ENCODE measurements at places on chromosomes 5 and 9.

GRCh38 chr5:144581044-144581443 is 410.4 kb downstream of the KCTD16 start:
- DNase-seq, result no peak

- no peak for DNase-seq
Measured at GRCh38 chr5:116410336-116410890, 164.2 kb downstream of the SEMA6A start.

DNA sequence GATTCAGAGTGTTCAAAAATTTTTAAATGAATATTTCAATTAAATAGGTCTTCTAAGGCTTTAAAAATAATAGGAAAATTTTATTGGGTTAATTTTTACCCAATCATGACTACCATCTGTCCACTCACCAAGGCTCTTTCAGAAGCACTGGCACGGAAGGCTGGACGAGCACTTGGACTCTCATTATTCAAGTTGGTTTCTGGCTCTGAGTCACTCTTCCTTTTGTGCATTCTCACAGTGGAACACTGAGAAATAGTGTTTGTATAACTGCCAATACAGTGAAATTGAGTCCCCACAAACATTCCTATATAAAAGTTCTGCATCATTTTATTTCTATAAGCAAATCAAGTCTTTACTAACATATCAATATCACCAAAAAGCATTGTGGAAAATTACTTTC is 1149.0 kb downstream of the EFNA5 start:
- DNase-seq, result no peak

DNA sequence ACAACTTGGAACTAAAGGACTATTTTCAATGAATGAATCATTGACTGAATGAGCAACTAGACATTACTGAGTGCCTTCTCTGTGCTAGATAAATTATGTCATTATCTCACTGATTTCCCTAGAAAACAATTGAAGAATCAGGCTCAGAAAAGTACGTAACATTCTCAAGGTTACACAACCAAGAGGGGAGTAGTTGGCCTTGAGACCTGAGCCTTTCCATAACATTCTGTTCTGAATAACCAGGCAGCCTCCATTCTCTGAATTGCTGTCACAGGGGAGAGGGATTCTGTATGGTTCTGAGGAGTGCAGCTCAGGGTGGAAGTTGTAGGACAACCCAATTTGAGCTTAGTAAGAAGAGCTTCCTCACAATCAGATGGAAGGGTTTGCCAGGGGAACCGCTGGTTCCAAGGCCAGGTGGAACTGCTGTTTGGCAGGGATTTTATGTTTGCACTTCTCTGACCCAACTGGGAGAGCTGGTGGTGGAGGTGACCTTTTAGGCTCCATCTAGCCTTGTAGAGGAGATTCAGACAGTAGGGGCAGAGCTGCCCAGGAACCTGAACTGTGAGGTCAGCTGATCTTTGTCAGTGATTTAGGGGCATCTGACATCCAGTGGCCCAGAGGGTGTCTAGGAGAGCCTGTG is 16.3 kb downstream of the POLR1E start:
- no peak for DNase-seq

- no peak for DNase-seq
Measured at GRCh38 chr5:144032375-144032774, 138.1 kb downstream of the YIPF5 start.

- DNase-seq, result no peak
Measured at GRCh38 chr5:151178777-151179488, 21.4 kb upstream of the ANXA6 start.

DNA sequence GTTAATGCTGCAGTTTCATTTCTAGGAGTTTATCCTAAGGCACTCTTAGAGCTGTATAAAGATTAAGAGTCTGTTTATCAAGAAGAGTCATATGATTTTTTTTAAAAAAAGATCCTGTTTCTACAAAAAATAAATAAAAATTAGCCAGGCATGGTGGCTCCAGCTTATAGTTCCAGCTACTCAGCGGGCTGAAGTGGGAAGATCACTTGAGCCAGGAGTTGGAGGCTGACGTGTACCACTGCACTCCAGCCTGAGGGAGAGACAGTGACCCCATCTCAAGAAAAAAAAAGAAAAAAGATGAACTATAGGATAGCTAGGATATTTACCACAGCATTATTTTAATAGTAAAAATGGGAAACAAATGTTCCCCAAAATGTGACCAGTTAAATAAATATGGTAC is 3.3 kb upstream of the UBE2D2 start:
- peak; percentile 8 for DNase-seq

DNA sequence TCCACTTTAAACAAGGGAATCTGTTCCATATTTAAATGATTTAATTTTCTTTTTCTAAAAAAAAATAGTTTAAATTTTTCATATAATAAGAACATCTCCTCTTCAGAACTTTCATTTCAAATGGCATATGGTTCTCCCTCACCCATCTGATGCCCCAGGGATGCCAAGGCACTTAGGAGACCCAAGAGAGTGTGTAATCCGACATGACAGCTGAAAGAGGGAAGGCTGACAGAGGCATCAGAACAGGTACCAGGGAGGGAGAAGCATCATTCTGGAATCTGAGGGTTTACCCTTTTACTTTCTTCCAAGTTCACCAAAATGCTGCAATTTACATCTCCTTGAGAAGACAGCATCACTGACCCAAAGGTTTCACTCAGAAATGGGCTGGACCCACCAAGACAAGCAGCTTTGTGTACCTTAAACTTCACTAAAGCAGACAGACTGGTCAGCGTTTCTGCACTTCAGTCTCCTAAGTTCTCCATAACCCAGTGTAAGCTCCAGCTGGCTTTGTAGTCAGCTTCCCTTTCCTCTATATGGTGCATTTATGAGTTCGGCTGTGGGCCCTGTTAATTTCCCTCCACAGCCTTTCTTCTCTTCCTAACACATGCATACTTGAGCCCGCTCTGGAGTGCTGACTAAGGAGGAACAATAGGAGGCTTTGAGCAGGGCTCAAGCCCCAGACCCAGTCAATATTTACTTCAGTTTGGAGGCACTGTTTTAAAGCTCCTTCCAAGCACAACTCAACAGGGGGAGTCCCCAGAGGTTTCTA is 17.7 kb downstream of the EFNA5 start:
- DNase-seq, result no peak

GRCh38 chr5:111753884-111754589 is 3.0 kb downstream of the NREP start:
- no peak for DNase-seq

DNA sequence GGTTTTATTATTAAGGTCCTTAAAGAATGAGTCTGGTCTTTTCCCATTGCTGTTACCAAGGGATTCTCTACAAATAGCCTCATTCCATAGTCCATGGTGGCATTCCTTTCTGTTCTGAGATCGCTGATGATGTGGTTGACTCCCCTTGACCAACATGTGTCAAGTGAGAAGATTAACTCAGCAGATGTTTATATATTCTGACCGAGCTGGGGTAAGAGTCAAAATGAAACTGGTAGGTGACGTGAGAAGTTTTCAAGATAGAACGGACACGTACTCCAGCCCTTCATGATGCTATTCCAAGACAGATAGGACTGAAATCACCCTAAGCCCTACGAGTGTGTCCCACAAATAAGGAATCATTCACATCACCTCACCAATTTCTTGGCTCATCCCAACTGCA is 155.5 kb upstream of the WWC1 start:
- DNase-seq, result no peak

DNA sequence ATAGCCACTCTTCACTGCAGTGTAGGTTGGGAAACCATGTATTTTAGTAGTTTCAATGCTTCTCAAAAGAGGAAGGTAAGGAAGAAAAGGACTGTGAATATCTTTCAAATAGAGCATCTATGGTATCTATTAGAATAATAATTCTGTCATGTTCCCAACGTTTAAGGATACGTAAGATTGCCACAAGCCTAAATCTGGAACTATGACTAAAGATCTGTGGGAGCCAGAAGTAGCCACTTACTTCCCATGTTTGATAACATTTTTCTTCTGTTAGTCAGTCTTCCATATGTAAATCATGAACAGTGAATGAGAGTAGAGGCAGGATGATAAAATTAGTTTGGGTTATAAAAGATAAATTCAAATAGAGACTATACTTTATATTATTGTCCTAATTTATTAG is 16.3 kb upstream of the MROH2B start:
- no peak for DNase-seq

GRCh38 chr5:98796197-98796972 is 22.9 kb downstream of the RGMB start:
- no peak for DNase-seq

- no peak for DNase-seq
Measured at GRCh38 chr9:37102486-37102885, 17.9 kb upstream of the ZCCHC7 start.

DNA sequence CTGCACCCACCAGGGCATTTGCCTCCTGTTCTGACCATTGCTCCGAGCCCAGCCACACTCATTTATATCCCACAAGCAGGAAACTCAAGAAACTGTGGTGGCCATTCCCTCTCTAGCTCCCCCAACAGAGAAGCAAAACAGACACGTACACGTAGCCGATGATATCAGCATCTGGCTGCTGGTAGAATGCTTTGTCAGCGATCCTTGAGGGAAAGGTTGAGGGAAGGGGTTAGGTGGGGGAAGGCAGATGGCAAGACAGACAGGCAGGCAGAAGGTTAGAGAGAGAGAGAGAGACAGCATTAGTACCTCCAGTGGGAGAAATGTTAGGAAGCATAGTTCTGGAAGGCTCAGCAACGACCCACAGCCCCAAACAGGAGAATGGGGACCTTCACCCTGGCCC is 7.8 kb downstream of the HIGD2A start:
- no peak for DNase-seq

DNA sequence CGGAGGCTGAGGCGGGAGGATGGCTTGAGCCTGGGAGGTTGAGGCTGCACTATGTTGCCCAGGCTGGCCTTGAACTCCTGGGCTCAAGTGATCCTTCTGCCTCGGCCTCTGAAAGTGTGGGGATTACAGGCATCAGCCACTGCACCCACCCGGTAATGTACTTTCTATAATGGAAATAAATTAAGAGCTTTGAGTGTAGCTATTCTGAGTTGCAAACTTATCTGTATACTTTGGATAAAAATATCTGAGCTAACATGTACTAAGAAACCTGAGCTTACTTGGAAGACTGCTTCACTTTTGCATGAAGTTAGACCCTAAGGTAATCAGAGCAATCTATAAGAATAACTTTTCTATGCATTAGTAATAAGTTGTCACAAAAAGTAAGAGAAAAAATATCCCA is 50.0 kb downstream of the UNC13B start:
- DNase-seq, result no peak

DNA sequence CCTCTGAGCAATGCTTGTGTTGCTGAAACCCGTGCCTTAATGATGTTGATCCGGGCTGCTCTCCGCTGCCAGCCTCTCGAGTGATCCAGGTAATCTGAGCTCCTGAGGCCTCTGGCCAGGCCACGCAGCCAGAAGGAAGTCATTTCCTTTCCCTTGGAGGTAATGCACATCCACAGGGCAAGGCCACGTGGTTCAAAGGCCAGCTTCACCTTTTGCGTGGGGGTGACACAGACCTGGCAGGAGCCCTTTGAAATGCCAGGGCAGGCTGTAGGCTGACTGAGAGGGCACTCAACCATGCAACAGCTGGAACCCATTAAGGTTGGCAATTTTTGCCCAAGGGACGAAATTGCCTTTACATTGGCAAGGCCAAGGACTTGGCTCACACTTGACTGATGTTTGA is 80.4 kb downstream of the LIX1 start:
- no peak for DNase-seq

GRCh38 chr9:22033012-22033630 is 24.0 kb upstream of the CDKN2B start:
- DNase-seq, result no peak

DNA sequence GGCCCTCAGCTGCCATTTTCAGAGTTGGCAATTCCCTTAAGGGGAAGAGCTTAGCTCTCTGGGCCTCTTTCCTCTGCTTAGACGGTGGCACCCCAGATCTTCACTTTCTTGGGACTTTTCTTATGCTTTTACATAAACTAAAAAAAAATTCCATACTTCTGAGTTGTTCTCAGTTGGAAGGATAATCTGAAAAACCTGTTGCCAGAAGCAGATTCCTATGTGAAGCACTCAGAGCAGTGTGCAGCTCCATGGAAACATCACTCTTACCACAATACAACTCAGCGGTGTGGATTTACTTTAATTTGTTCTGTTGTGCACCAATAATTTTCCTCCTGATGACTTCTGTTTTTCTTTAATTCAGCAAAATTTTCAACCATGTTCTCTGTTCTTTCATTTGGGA is 44.1 kb upstream of the MROH2B start:
- no peak for DNase-seq

- DNase-seq, result no peak
Measured at GRCh38 chr5:26024774-26025173, 1013.6 kb downstream of the CDH9 start.

GRCh38 chr9:97768746-97769145 is 71.6 kb upstream of the XPA start:
- no peak for DNase-seq

DNA sequence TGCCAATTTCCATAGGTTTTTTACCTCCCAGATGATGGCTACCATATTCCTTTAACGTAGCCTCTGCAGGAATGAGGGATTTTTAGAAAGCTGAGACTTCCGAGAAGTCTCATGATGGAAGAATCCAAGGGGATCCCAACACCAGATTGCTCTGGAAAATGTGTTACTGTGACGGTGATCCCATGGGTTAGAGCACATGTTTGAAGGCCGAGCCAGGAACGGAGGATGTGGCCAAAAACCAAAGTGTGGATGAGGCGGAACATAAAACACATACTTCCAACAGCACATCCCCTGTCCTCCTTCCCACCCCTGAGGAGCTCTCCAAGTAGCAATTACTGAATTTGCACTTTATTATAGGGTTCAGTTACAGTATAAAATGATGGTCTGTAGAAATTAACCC is 82.6 kb downstream of the GPR21 start:
- no peak for DNase-seq

DNA sequence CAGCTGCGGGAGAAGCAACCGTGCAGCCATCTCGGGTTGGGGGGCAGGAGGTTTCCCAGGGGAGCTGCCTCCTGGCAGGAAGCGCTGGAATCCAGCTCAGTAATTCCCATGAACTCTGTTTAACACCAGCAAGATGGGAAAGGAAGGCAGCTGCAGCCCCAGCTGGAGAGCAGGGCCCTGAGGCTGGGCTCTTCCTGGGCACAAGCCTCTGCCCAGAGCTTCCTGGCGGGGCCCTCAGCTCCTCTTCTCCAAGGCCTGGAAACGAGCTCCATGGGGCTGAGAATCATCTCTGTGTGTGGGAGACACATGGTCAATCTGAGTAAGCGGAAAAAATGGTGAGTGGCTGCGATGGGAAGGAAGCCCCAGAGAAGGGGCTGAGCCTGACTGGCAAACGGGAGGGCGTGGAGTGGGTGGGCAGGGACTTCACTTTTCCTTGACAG is 6.3 kb downstream of the MRPL36 start:
- no peak for DNase-seq

GRCh38 chr9:88993871-88994460 is 2.7 kb downstream of the S1PR3 start:
- DNase-seq, result no peak

Data from upper lobe of right lung (tissue), 1 donor.